ENCODE measurements at places on chromosomes 4 and X.
A peak's percentile ranks its signal among the peaks of the same experiment; 100 is the strongest.

DNA sequence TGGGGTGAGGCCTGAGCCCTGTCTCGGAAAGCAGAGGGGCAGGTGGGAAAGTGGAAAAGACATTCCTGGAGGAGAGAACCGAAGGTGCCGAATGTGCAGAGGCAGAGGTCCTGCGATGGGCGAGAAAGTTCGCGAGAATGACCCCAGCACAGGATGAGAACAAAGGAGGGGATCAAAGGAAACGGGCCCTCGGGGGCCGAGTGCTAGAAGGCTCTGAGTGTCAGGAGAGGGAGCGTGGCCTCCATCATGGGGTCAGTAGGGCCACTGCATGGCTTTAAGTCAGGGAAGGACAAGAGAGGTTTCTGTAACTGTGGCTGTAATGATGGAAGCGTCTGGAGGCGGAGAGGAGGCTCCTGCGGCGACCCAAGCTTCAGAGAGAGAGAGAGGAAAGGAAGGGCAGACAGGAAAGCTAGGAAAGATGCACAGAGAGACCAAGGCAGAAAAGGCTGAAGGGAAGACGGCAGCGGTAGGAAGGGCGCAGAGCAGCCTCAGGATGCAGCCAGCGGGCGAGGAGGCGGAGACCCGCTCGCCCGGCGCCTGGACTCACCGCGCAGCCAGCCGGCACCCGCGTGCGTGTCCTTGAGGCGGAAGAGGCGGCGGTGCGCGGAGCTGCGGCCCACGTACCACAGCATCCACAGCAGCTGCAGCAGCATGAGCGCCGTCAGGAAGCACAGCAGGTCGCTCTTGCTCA, 669 bp downstream of the OTOP1 start:
- no peak for DNase-seq

DNA sequence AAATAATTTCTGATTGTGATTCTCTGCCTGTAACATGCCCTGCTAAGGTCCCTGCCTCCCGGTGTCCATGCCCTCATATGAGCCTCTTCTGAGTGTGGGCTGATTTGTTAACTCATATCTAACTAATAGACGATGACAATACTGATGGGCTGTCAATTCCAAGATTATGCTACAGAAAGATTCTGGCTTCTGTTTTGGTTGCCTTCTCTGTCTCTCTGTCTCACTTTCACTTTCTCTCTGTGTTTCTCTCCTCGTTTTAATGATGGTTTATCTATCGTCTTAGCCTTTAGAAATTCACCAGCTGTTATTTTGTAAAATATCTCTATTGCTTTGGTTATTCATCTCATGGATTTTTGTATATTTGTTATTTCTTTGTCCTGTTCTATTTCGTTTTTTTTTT, 312.5 kb upstream of the ANXA10 start:
- DNase-seq: peak; percentile 13

DNA sequence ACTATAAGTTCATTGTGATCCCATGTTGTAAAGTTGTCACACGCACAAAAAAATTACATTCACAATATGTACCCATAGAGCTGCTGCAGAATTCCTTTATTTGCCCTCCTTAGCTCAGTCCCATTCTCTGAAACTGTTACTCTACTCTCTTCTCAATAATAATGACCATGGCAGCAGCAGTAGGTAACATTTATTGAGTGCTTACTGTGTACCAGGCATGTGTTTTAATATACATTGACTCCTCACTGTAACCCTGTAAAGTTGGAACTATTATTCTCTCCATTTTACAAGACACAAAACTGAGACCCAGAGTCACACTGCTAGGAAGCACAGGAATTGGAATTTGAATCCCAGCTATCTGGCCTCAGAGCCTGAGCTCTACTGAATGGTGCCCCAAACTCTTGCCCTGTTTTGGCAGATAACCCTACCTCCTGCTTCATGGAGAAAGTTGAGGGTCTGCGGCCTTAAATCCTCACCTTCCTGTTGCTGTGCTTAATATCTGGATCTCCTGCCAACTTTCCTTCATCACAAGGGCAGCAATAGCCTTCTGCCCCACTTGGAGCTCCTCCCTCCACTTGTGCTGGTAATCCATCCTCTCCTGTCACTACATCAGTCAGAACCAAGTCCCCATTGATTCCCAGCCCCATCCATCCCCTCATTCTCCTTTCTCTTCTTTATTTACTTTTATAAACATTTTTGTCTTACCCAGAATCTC, 20.8 kb downstream of the GK start:
- DNase-seq: no peak

DNA sequence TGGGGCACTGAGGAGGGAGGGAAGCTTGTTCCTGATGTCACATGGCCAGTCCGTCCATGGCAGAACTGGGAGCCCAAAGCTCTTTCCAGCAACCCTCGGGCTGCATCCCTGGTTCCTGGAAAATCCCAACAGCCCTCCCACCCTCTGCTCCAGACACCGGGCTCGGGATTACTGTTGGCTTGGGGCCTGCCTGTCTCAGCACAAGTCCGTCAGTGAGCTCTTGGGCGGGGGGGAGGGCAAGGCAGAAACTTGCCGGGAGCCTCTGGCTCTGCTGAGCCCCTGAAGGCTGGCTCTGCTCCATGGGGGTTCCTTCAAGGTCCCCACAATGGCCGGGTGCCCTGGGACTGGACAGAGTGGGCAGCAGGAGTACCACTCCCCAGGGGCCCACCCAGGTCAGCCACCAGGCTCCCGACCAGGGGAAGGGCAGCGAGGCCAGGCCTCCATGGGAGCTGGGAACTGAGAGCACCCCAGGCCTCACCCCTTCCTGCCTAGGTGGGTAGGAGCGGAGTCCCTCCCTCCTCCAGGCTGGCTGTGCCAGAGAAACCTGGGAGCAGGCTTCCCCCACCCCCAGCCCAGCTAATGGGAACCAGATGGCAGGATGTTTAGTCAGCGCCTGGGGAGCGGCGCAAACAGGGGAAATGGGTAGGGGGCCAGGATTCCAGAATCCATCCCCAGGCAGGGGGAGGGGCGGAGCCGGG, 6.4 kb upstream of the HAUS7 start:
- DNase-seq: peak; percentile 70

DNA sequence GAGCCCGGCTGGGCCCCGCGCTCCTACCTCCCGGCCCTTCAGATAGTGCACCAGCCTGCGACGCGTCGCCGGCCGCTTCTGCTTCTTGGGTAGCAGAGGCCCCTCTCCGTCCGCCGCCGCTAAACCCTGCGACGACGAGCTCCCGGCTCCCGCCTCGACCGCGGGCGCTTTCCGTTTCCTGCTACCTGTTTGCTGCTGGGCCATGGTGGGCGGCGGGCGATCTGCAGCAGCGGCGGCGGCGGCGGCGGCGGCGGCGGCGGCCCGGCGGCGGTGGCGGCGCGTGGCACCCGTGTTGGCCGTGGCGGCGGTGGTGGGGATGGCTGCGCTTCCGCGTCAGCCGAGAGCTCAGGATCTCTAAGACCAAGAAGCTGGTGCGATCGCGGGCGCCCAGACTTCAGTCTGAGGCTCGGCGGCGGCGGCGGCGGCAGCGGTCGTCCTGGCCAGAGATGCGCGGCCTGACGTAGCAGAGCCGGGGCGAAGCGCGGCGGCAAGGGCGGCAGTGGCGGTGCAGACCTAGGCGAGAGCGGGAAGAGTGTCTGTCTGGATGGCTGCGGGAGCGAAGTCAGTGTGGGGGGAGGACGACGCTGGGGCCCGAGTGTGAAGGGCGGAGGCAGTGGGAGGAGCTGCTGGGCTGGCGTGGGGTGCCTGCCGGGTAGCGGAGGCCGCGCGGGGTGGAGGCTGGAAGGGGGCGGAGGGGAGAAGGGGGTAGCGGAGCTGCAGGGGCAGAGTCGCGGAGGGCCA, at the start of gene DCAF12L2:
Gene DCAF12L2, minus strand, starts transcription at position 569 of the 741 bp plus-strand sequence. Its CDS starts 365 bp downstream, at position 204.
- DNase-seq: no peak

- peak; percentile 55 for DNase-seq
Measured at GRCh38 chrX:155027509-155028066, 944 bp downstream of the FUNDC2 start.

GRCh38 chr4:42339935-42340406, 57.3 kb upstream of the SHISA3 start:
- DNase-seq: no peak

DNA sequence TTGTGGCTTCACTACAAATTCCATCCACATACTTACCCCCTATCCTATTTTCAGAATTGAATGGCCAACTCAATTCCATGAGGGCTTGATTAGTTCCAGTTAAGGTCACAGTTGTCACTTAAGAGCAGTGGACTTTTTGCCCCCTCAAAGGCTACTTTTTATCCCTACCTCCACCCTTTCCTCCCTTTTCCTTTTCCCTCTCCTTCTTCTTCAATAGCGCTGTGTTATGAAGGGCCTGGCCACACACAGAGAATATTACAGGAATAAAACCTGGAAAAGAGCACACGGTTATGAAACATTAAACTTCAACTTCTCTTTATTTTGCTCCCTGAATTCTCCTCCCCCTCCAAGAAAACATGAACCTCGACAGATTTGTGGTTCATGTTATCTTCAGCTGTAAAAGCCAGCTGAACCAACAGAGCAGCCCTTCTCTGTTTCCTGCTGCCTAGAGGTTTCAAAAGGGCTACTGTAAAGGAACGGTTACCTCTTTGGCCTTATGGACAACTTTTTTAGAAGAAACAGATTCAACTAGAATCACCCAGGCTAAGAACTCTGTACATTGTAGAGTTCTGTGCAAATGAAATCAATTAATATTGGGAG, 87.0 kb upstream of the RPL34 start:
- no peak for DNase-seq

- no peak for DNase-seq
Measured at GRCh38 chr4:136643416-136643815, 888.9 kb downstream of the PCDH18 start.

GRCh38 chr4:38659346-38659745, 4.7 kb upstream of the KLF3 start:
- no peak for DNase-seq

DNA sequence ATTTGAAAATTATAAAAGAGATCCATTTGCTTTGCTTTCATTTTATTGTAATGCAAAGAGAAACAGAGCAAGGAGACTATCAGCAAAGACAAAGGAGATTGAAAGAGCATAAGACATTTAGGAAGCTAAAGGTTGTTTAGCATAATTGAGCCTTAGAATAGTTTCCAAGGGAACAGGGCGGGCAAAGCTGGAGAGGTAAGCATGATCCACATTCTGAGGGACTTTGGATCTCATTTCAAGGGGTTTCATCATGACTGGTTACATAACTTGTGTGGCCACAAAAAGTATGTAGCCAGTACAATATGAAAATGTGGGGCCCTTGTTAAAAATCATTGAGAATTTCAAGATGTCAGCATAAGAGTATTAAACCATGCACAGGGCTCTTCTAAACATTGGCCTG, 406.5 kb downstream of the RPA4 start:
- no peak for DNase-seq

GRCh38 chr4:12071316-12071715, 642.6 kb upstream of the HS3ST1 start:
- DNase-seq: no peak

DNA sequence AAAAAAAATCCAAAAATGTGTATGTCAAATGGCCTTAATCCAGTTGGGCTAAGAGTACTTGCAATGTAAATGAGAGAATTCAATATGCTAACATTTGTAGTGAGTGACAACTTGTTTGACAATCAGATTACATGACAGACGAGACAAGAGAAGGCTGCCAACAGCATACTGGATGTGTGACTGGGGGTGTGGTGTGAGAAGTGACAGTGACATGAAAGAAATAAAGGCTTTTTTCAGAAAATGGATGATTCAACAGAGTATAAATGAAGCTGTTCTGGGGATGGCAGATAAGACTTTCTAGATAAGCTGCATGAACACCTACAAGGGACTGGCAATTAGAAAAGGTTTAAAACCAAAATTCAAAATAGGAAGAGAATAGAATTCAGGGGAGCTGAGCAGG, 143.4 kb downstream of the CENPC start:
- DNase-seq: no peak

DNA sequence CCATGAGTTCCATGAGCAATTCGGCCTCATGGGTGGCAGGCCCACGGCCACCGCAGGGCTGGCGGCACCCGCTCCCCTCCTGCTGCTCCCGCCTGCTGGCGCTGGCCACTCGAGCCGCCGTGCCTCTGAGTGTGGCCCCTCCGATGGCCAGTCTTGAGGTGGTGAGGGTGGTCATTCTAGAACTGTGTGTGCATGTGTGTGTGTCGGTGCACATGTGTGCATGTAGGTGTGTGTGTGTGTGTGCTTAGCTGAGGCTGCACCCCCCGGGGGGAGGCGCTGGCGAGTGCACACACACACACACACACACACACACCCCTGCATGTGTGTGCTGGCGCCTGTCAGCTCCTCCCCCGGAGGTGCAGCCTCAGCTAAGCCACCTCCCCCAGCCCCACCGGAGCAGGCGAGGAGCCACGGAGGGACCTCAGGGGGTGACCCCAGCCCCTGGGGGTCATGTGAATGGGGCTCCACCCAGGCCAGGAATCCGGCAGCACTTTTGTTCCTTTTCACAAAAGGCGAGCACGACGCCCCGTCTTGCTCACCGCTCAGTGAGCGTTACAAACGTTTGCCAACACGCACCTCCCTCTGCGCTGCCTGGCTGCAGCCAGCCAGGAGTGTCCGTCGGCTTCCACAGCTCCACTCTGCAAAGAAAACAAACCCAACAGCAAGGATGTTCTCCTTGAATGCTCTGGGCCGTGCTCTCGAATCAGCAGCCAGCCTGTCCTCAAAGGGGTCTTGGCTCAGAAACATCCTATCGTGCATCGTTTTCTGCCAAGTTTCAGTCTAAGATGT, 29.9 kb downstream of the FGFRL1 start:
- DNase-seq: peak; percentile 59

GRCh38 chrX:18769812-18770573, 62.5 kb downstream of the PPEF1 start:
- no peak for DNase-seq

GRCh38 chrX:80876877-80877276, 67.2 kb upstream of the BRWD3 start:
- DNase-seq: no peak

DNA sequence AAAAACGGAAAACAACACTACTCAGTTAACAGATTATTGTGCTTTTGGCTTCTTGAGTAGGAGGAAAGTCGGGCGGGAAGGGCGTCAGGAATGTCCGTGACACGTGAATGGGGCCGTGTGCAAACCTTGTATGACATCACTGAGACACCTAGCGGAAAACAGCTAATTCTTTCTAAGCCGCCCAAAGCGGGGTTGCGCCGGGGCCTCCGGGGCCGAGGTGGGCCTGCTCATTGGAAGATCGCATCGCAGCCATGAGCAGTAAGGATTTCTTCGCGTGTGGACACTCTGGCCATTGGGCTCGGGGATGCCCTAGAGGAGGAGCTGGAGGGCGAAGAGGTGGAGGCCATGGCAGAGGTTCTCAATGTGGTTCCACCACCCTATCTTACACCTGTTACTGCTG, at the start of gene ZCCHC13:
Gene ZCCHC13, plus strand, starts transcription at position 165 of the 400 bp plus-strand sequence. Its CDS starts 87 bp downstream, at position 252.
- no peak for DNase-seq

GRCh38 chr4:27176400-27176799, 315.8 kb downstream of the STIM2 start:
- DNase-seq: peak; percentile 3

GRCh38 chr4:164771088-164771487, 17.2 kb downstream of the SMIM31 start:
- DNase-seq: no peak

- DNase-seq: no peak
Measured at GRCh38 chrX:103393487-103393886, 17.1 kb downstream of the BEX3 start.

GRCh38 chr4:115279330-115279729, 165.9 kb upstream of the NDST4 start:
- no peak for DNase-seq

All from A172 (cell line).